ENCODE measurements at places on chromosomes 2 and 18.

- DNase-seq: no peak
Measured at GRCh38 chr2:181836583-181836982, 54.9 kb upstream of the ITPRID2 start.

DNA sequence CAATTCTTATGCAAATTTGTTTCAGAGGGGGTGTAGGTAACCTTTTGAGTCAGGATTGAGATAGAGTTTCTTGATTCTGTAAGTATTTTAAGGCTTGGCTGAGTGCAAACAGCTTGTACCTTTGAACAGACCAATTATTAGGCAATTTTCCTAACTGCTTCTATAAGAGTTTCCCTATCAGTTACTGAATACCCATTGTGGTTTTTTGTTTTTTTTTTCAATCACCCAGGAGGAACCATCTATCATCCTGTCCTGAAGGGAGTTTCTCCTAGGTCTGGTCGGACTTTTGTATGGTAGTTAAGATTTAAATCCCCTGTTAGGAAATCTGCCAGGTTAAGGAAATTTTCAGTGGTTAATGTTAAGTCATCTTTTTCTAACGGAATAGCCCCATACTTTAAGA lies 319.4 kb upstream of the SLC39A10 start:
- DNase-seq: no peak

DNA sequence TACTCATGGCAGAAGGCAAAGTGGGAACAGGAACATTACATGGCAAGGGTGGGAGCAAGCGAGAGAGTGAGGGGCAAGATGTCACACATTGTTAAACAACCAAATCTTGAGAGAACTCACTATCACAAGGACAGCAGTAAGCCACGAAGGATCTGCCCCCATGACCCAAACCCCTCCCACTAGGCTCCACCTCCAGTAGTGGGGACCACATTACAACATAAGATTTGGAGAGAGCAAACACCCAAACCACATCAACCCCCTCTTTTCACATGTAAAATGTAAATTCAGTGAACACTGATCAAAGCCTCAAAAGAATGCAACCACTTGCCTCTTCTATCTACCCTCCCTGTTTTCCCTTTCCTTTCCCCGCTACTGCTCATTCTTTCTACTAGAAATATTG lies 43.6 kb upstream of the TNP1 start:
- DNase-seq: no peak

DNA sequence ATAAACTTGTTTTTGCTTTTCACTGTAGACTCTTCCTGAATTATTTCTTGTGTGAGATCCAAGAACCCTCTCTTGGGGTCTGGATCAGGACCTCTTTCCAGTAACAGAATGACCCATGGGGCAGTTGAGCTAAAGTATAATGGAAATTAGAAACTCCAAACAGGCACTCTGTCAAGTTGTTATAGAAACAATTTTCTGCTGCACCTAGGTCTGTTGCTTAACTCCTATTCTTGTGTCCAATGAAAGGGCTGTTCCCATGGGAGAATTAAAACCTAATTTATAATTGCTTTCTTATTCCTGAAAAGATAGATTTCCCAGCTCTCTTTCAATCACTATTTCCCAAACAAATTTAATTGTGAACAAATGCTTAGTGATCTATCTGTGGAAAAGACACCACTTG lies 1341.3 kb upstream of the PIK3C3 start:
- DNase-seq: no peak

DNA sequence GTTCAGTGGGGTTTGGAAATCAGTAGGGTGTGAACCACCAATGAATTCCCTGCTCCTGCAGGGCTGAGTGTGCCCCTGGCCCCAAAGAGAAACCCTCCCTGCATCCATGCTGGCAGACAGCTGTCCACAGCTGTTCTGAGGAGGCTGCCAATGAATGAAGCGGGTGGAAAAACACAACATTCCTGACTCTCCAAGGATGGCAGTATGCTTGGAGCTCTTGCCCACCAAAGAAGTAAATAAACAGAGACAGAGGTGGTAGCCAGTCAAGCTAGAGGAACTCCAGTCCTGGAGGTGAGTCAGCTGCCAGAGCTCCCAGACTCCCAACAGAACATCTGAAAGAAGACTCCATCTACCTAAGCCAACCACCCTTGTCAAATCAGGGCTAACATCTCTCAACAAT lies 6.2 kb downstream of the ZBTB7C start:
- DNase-seq: no peak

GRCh38 chr2:160345071-160345764 lies 145.1 kb upstream of the ITGB6 start:
- no peak for DNase-seq

GRCh38 chr2:165376571-165376975 lies 92.9 kb upstream of the CSRNP3 start:
- DNase-seq: no peak

DNA sequence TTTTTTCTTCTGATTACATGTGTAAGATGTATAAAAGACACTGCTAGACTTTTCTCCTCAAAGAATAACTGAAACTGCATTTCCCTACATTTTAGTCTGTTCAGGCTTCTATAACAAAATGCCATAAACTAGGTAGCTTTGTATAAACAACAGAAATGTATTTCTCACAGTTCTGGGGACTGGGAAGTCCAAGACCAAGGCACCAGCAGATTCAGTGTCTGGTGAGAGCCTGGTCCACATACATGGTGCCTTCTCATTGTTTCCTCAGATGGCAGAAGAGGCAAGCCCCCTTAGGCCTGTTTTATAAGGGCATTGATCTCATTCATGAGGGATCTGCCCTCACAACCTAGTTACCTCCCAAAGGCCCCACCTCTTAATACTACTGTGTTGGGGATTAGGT lies 71.5 kb downstream of the MAPRE2 start:
- DNase-seq: no peak

DNA sequence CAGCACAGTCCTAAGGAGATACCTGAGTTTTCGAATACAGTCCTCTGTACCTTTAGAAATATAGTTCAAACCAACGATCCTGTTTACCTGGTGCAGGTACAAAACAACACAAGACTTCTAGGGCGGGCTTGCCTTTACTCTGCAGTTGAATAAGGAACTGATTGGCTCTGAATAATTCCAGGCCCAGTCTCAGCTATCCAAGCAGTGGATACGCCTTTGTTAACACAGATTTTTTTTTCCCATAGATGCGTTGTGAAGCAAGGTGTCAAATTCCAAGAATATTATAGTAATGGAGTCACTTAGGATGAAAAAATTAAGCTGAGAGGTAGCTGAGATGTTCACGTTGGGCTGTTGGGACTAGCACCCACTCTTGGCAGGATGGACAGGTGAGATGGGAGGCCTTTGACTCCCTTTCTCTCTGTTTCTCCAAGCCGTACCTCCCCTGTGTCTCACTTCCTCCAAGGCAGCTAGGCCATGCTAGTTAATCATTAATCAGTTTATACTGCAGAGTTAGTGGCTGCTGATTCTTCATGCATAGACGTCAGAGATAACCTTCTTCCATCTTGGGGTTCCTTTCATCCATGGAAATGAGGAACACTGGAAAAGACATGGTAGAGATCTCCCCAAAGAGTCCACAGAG lies 380.8 kb upstream of the ACVR2A start:
- no peak for DNase-seq

DNA sequence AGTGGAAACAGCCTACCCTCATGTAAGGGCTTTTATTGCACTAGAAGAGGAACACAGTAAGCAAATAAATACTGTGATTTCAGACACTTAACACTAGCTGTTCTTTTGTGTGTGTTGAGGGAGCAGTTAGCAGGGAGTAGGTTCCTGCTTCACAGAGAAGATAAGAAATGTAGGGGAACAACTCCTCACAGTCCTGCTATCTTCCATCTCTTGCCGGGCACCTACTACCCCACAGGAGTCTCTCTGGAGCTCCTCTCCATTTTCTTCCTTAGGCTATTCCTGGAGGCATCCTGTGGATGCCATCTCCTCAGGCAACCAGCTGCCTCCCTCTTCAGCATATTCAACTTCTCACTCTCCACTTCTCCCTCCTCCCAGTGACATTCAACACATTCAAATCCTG lies 145.0 kb downstream of the SRBD1 start:
- DNase-seq: no peak

Measured in activated naive CD8-positive, alpha-beta T cell treated with anti-CD3 and anti-CD28 coated beads, Interleukin-2, amount 50 U/mL, for 16 hours (primary cell).